Kidney epithelial cell (primary cell): ENCODE measurements at places on chromosomes 7 and 10. TPM values are rescaled to one million over a fixed set of nuclear protein-coding genes. Genes with fewer than 3 reads are reported as not detected.

DNA sequence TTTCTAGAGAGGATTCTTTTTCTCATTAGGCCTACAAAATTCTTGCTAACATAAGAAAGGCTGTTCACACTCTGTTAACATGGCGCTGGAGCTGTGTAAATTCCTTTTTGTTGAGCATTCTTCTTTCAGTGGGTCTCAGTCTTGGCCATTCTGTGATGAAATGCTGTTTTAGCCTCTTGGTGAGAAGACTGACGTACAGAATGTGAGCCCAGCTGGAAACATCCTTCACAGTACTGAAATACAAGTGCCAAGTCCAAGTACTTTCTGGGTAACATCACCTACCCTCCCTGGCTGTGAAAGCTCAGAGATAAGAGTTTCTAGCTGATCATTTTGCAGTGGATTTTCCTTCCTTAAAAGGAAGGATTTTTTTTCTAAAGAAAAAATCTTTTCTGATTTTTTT lies 231.8 kb downstream of the AHR start:
- DNase-seq, result no peak

DNA sequence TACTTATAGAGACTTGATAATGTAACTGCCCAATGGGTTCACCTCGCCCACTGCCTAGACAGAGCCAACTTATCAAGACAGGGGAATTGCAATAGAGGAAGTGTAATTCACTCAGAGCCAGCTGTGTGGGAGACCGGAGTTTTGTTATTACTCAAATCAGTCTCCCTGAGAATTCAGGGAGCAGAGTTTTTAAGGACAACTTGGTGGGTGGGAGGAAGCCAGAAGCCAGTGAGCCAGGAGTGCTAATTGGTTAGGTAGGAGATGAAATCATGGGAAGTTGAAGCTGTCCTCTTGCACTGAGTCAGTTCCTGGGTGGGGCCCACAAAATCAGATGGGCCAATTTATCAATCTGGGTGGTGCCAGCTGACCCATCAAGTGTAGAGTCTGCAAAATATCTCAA lies 20.1 kb upstream of the C7orf33 start:
- DNase-seq, result no peak

DNA sequence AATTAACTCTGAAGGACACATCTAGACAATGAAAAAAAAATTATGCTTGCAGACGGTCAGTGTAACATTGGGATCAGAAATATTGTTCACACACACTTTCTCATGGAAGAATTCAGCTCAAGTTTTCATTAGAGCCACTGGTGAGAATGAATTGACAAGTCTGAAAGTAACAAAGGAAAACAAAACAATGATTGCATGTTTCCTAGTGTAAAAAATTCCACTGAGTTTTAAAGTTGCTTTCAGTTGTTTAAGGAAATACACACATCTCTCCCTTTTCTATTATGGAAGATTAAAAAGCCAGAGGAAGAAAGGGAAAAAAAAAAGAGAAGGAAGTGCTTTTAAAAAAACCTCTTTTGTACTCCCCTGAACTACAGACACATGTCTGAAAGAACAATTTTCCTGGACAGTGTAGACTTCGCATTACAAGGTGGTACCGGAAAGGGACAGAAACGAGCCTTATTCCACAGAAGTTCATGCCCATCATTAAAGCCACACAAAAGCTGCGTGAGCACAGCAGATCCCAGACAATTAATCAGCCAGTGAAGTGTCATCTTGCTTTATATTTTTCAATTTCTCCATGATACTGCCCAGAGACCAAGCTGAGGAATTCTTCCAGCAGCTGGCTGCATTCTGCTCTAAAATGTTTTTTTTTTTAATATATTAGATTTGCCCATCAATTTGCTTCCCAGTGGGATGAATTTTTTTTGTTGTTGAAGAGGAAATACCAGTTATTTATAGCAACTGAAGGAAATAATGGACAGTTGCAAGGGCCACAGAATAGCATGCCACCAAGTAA lies 294.8 kb downstream of the DOCK4 start:
- no peak for DNase-seq

DNA sequence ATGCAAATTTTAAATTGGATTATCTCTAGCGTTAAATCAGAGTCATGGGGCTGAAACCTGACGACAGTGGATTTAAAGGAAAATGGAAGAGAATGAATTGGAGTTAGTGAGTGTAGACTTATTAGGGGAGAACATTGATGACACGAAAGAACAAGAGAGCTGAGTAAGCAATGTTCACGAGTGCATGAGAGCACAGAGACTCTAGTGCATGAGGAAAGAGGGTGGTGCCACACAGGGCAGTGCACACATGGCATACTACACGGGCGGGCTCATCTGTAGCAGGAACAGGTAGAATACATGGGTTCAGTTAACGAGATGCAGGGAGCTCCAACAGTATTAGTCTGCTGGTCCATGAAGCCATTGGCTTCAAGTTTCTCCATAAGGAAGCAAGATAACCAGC lies 53.9 kb downstream of the USP6NL start:
- no peak for DNase-seq

OPN4 gene
- not detected in 2 replicates for total RNA-seq

CLEC2L gene
- not detected in 2 replicates for total RNA-seq

- DNase-seq, result no peak
These were observed 626 bp downstream of the ZNF804B start for GRCh38 chr7:88760136-88760515.
